ENCODE measurements at places on chromosomes 12 and 14.
A peak's percentile ranks its signal among the peaks of the same experiment; 100 is the strongest.

- H3K36me3 ChIP-seq = peaks cover 3% of the 10 kb centered on the region
- H3K4me3 ChIP-seq = no peak overlapping the region
- H3K27ac ChIP-seq = no peak overlapping the region
- no peaks in the 10 kb centered on the region for H3K4me1 ChIP-seq
- H3K27me3 ChIP-seq = no peaks in the 10 kb centered on the region
These were observed 92.3 kb upstream of the FERMT2 start for GRCh38 chr14:53043027-53043581.

DNA sequence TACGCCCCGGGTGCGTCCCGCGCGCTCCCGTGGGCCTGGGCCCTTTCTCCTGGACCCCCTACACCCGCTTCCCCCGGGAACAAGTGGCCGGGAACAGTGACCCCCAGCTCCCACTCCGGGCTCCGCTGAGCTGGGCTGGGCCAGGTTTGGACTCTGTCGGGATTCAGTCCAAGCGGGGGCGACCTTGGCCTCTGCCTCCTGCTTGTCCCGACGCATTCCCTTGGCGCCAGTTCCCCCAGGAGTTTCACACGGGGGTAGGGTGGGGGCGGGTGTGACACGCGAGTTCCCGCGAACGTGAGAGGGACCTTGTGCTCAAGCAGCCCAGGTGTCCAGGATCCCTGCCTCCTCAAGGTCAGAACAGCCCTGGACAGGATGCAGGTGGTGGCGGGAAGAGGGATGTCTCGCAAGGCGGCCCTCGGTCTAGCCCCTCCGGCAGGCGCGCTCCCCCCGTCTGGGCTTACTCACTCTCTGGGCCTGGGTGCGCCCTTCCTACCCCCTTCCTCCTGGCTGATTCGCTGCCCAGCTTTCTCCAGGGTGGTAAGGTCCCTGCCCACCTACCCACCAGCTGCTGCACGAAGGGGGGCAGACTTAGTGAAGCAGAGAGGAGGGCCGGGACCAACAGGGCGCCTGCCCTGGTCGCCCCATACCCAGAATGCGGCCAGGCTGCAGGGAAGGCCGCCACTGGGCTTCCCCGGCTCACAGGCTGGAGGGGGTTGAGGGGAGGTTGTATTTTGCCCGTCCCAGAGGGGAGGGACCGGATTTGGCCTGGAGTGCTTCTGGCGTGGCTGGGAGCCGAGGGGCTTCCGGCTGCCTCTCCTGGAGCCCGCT, 862 bp downstream of the CRIP2 start:
- peaks cover 56% of the 10 kb centered on the region for H3K27me3 ChIP-seq
- H3K27ac ChIP-seq = no peak overlapping the region
- H3K36me3 ChIP-seq = no peaks in the 10 kb centered on the region
- DNase-seq = no peak
- H3K4me3 ChIP-seq = peak overlapping the region; percentile 59
- peaks cover 20% of the 10 kb centered on the region for H3K4me1 ChIP-seq

- H3K4me1 ChIP-seq = peaks cover 12% of the 10 kb centered on the region
- no peak for DNase-seq
- H3K4me3 ChIP-seq = no peak overlapping the region
- H3K36me3 ChIP-seq = no peaks in the 10 kb centered on the region
These were observed 26.0 kb downstream of the HSPB8 start for GRCh38 chr12:119204671-119205285.

DNA sequence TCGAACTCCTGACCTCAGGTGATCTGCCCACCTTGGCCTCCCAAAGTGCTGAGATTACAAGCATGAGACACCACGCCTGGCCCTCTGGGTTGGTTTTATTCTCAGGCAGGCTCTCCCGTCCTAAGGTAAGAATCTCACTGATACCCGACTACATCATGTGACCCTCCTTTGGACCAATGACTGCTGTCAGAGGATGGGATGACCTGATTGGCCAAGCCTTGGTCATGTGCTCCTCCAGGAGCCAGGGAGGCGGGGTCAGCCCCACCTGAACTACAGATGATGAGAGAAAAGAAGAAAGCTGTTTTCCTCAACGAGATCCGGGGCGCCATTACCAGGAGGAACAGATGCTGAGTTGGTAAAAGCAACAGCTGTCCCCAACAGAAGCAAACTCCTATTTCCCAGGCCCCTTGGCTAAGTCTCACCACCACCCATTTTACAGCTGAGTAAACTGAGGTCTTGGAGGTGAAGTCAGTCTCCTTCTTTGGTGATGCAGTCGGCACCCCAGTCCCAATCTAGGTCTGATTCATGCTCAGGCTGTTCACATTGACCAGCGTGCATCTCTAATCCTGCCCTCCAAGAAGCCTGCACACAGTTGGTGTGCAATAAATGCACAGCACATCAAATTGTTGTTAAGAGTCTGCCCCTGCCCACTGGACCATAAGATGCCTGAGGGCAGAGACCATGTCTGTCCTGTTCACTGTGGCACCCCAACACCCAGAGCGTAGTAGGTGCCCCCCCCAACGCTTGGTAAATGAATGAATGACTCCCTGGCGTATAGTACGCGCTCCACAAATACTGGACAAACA, 118.8 kb downstream of the SCARB1 start:
- DNase-seq = peak; percentile 76
- H3K27ac ChIP-seq = no peak overlapping the region
- no peaks in the 10 kb centered on the region for H3K4me1 ChIP-seq
- no peaks in the 10 kb centered on the region for H3K36me3 ChIP-seq
- H3K4me3 ChIP-seq = no peak overlapping the region
- no peaks in the 10 kb centered on the region for H3K27me3 ChIP-seq

GRCh38 chr14:56185992-56186391, 67.8 kb downstream of the PELI2 start:
- H3K4me1 ChIP-seq = no peaks in the 10 kb centered on the region
- DNase-seq = no peak
- H3K27ac ChIP-seq = no peak overlapping the region
- H3K27me3 ChIP-seq = no peaks in the 10 kb centered on the region
- H3K4me3 ChIP-seq = no peak overlapping the region

DNA sequence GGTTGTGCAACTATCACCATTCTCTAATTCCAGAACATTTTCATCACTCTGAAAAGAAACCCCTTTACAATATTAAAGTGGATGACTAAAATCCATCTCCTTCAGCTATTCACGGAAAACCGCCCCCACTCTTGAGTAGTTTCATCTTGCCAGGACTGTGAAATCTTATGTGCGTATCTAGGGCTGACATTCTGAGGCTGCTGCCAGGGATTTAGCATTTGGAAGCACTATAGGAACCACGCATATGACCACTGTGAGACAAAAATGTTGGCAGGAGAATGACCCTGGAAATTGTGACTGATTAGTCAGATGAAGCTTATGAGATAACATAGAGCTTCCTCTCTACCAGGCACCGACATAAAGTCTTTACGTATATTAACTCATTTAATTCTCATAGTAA, 305.2 kb upstream of the PDE3A start:
- DNase-seq = no peak
- H3K4me1 ChIP-seq = no peaks in the 10 kb centered on the region
- H3K27me3 ChIP-seq = no peaks in the 10 kb centered on the region
- H3K4me3 ChIP-seq = no peak overlapping the region

DNA sequence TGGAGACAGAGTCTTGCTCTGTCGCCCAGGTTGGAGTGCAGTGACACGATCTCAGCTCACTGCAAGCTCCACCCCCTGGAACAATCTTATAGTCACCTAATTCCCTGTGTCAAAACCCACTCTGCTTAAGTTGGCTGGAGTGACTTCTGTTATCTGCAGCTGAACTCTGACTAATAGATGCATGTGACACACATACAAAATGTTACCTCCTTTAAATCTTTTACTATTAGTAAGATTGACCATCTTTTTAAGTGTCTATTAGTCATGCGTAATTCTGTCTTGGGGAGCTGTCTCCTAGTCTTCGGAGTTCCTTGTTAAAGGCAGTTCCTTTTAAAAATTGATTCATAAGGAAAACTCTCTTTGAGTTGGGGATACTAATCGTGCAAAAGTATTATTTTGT, 7.4 kb downstream of the IFI27L1 start:
- H3K36me3 ChIP-seq = no peaks in the 10 kb centered on the region
- DNase-seq = no peak
- H3K27me3 ChIP-seq = no peaks in the 10 kb centered on the region
- H3K27ac ChIP-seq = no peak overlapping the region

GRCh38 chr12:69388371-69388770, 28.8 kb downstream of the YEATS4 start:
- H3K36me3 ChIP-seq = peaks cover 14% of the 10 kb centered on the region
- no peak for DNase-seq
- no peaks in the 10 kb centered on the region for H3K27me3 ChIP-seq
- no peak overlapping the region for H3K27ac ChIP-seq
- H3K4me3 ChIP-seq = no peak overlapping the region

- no peaks in the 10 kb centered on the region for H3K4me1 ChIP-seq
- no peak overlapping the region for H3K27ac ChIP-seq
- no peak overlapping the region for H3K4me3 ChIP-seq
- H3K36me3 ChIP-seq = no peaks in the 10 kb centered on the region
- H3K27me3 ChIP-seq = no peaks in the 10 kb centered on the region
These were observed 169.5 kb upstream of the DAAM1 start for GRCh38 chr14:59018978-59019377.

- H3K4me1 ChIP-seq = peaks cover 2% of the 10 kb centered on the region
- no peak overlapping the region for H3K27ac ChIP-seq
- no peak for DNase-seq
- no peaks in the 10 kb centered on the region for H3K27me3 ChIP-seq
- no peak overlapping the region for H3K4me3 ChIP-seq
- H3K36me3 ChIP-seq = no peaks in the 10 kb centered on the region
These were observed 140.5 kb downstream of the UNC79 start for GRCh38 chr14:93571275-93571674.

GRCh38 chr12:12839873-12840579, 26.9 kb downstream of the DDX47 start:
- no peaks in the 10 kb centered on the region for H3K4me1 ChIP-seq
- no peak for DNase-seq
- H3K4me3 ChIP-seq = no peak overlapping the region
- H3K27ac ChIP-seq = no peak overlapping the region
- peaks cover 2% of the 10 kb centered on the region for H3K36me3 ChIP-seq
- H3K27me3 ChIP-seq = no peaks in the 10 kb centered on the region

GRCh38 chr12:112091563-112091962, 17.0 kb downstream of the NAA25 start:
- no peak overlapping the region for H3K4me3 ChIP-seq
- H3K27ac ChIP-seq = no peak overlapping the region
- no peaks in the 10 kb centered on the region for H3K4me1 ChIP-seq

DNA sequence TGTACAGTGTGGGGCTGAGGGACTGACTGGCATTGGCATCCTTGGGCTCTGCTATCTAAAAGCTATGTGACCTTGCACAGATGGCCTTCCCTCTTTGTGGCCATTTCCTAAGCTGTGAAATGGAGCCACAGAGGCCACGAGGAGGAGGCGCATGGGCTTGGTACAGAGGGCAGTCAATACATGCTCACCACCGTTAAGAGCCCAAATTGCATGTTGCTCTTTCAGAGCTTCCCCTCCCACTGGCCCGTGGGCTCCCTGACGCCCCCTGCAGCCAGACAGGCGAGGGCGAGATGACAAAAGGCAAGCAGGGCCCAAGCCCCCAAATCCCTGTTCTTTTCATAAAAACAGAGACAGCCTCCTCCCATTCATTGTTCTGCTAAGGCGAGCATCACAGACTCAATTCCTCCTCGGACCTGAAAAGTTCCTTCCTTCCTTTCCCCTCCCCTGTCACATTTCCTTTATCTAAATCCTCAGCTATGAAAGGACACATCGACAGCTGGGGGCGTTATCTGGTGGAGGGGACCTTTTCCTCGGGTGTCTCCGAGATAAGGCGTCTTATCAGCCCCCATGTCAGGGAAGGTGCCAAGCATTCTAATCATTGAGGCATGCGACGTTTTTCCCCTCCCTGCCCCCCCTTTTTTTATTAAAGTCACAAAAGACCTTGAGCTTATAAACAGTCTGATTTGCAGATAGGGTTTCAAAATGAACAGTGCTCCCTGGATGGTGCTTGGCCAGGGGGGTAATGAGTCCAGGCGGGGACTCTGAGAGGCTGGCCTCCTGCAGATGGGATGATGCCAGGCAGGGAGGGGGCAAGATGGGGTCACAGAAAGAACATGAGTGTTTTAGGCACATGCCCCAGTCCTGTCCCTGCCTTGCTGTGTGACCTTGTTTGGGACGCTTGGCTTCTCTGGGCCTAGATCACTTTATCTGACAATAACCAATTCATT, 26.4 kb downstream of the FAM222A start:
- peaks cover 6% of the 10 kb centered on the region for H3K4me1 ChIP-seq
- no peak overlapping the region for H3K27ac ChIP-seq
- H3K36me3 ChIP-seq = no peaks in the 10 kb centered on the region
- no peaks in the 10 kb centered on the region for H3K27me3 ChIP-seq
- H3K4me3 ChIP-seq = no peak overlapping the region

DNA sequence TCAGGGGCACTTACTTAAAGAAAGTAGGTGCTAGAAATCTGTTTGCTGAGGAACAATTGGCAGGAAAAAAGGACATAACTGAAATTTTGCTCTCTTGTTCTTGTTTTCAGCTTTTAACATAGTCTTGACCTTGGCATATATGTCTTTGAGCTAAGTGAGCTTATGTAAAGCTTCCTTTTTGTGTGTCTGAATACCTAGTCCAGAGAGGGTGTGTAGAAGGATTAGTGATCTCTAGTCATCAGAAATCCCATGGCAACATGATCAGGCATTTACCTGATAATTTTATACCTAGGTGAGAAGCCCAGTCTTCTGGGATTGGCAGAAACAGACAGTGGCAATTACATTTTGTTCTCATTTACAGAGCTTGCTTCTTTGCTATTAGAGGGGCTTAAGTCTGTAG, 166.1 kb downstream of the SNAPC1 start:
- H3K36me3 ChIP-seq = no peaks in the 10 kb centered on the region
- H3K27ac ChIP-seq = no peak overlapping the region
- no peaks in the 10 kb centered on the region for H3K27me3 ChIP-seq
- no peaks in the 10 kb centered on the region for H3K4me1 ChIP-seq
- no peak overlapping the region for H3K4me3 ChIP-seq

GRCh38 chr14:60220084-60220483, 28.9 kb upstream of the PPM1A start:
- no peak for DNase-seq
- H3K27ac ChIP-seq = no peak overlapping the region
- peaks cover 5% of the 10 kb centered on the region for H3K4me1 ChIP-seq
- H3K27me3 ChIP-seq = no peaks in the 10 kb centered on the region
- no peaks in the 10 kb centered on the region for H3K36me3 ChIP-seq
- no peak overlapping the region for H3K4me3 ChIP-seq

- no peaks in the 10 kb centered on the region for H3K36me3 ChIP-seq
- no peak overlapping the region for H3K4me3 ChIP-seq
- H3K27me3 ChIP-seq = no peaks in the 10 kb centered on the region
- peaks cover 8% of the 10 kb centered on the region for H3K4me1 ChIP-seq
These were observed 51.2 kb downstream of the ATF7IP start for GRCh38 chr12:14416658-14417057.

DNA sequence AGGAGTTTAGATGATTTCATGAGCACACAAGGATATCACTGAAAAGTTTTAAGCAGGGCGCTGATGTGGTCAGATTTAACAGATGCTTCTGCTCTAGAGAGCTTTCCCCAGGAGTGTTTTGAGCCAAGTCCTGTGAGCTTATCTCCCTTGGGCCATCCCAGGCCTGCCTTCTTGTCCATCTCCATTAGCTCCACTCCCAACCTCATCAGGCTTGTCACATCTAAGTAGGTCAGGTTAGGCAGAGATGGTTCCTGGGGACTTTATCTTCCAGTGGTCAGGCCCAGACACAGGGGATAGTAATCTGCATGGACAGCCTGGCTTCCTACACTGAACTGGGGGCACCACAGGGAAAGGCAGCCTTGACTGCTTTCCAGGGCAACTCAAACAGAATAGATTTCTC, 145.4 kb upstream of the SRRM4 start:
- H3K27ac ChIP-seq = no peak overlapping the region
- H3K4me3 ChIP-seq = no peak overlapping the region
- no peaks in the 10 kb centered on the region for H3K36me3 ChIP-seq
- no peak for DNase-seq
- H3K27me3 ChIP-seq = peaks cover 2% of the 10 kb centered on the region

GRCh38 chr12:98211909-98212695, 303.3 kb upstream of the TMPO start:
- DNase-seq = no peak
- H3K4me1 ChIP-seq = no peaks in the 10 kb centered on the region
- no peaks in the 10 kb centered on the region for H3K36me3 ChIP-seq
- H3K27me3 ChIP-seq = no peaks in the 10 kb centered on the region
- no peak overlapping the region for H3K27ac ChIP-seq
- H3K4me3 ChIP-seq = no peak overlapping the region
